ENCODE measurements at places on chromosomes 6 and 20.

DNA sequence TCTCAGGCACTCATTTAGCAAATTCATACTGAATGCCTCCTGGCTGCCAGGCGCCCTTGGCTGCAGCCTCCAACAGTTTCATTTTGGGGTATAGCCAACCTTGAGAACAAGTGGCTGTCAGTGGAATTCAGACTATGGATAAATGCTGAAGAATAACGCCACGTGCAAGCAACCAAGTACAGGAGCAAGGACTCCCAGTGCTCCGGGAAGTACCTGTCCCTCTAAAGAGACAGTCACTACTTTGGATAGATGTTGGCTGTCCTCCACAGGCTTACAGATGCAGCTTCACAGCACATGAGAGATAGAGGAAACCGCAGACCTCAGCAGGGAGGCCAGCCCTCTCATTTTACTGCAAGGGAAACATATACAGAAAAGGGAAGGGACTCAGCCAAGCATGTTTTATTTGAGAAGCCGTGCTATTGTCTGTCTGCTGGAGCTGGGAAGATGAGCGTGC lies 658.2 kb downstream of the PTPRT start:
- no peak for DNase-seq

- DNase-seq: no peak
Measured at GRCh38 chr20:6582449-6582848, 185.0 kb upstream of the BMP2 start.

- DNase-seq: no peak
Measured at GRCh38 chr6:102986086-102986485, 1592.6 kb downstream of the GRIK2 start.

DNA sequence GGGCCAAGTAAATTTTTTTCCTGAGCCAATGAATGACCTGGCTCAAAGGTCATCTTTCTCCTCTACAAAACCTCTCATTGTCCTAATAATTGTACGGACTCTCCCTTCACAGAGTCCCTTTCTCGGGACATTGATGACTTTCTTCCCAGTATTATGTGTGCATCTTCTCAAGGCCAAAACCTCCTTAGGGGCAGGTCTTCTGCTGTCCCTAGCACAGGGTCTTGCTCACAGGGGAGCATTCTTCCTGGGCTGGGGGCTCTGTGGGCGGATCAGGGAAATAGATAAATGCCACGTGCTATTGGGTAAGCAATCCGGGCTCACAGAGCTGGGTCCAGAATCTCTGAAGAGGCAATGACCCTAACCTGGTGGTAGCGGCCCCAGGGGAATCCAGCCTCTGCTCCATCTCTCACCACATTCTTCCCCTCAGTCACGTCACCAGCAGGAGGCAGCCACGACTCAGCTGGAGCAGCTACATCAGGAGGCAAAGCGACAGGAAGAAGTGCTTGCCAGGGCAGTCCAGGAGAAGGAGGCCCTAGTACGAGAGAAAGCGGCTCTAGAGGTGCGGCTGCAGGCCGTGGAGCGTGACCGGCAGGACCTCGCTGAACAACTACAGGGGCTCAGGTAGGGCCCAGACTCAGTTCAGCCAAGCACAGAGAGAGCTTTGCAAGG lies 23.5 kb downstream of the CEP250 start:
- DNase-seq: no peak

DNA sequence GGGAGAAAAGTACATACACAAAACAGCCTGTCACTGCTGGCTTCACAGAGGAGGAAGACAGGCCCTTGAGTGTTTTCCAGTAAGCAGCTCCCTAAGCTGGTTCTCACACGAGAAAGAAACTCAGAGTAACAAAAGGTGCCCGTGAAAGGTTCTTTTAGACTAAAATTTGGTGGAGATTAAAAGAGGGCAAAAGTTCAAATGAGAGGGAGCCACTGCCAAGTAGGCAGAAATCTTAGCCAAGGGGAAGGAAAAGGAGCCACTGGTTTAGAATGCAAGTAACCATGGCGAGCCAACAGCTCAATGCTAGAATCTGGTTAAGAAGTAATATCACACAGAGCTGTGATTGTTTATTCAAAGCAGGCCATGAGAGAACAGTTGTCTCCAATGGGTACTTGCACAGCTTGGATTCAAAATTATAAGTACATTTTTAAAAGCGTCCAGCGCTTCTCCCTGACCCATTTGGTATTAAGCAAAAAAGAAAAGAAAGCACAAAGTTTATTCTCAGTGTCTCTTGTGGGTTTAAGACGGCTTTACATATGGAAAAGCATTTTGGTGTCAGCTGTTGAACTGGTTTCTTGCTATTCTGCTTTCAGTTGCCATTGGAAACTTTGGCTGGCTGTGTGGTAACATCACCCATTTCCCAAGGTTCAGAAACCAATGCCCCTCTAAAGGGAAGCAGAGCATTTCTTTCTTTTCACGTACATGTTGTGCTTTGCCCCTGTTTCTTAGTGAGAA lies 648.5 kb downstream of the RNF144B start:
- DNase-seq: no peak

- no peak for DNase-seq
Measured at GRCh38 chr20:37956107-37956585, 53.2 kb downstream of the VSTM2L start.

DNA sequence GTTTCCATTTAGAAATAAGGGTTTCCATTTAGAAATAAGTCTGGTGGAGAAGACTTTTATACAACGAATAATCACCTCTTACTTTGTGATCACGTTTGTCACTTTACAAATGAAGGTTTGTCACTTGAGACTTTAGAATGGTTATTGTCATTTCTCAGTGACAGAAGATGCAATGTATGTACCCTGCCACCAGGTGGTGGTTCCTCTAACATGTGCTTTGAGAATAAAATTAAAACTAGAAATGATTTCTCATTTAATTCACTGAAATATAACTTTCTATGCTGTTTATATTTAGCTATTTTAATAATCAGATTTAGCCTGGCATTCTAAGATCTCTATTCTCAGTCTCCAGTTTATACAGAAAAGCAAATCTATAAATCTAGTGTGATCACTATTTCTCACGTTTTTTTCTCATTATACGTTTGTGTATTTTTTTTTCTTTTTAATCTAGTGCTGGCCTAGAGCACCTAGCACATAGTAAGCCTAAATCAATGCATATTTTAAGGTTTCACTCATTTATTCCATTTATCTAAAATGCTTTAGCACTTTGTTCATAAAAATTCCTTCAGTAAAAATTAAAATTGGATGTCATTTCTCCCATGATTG lies 57.4 kb upstream of the TFAP2D start:
- DNase-seq: no peak

- DNase-seq: no peak
Measured at GRCh38 chr6:105482921-105483320, 80.0 kb upstream of the PREP start.

DNA sequence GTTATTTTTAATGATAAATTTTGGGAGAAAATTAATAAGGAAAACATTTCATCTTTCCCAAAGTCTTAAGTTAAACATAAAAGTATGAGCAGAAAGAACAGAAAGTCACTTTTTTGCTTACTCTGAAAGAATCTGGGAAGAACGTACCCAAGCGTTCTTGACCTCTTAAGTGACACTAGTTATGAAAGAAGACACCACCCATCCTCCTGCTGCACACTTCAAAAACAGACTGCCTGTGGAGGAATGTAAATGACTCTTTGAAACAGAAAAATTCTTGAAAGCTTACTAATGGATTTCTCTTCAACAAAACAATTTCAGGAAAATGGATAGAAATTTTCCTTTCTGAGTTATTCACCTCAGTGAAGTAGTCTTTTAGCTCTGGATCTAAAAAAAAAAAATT lies 227.7 kb downstream of the MEI4 start:
- no peak for DNase-seq

DNA sequence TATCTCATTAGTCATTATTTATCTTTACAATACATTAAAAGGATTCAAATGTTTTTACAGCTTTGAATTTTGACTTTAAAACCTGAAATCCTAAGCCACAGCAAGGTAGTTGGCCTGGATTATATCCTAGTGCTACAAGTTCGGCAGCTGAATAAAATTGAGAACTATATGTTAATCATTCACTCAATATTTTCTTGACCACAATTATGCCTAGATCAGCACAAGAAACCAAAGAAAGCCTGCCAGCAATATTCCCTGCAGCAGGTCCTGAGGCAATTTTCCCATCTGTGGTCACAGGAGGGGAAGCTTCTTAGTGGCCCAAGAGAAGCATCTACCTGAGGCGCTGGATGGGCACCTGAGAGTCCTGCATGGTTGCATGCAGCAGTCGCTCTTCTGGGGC lies 183.5 kb downstream of the GMDS start:
- no peak for DNase-seq

DNA sequence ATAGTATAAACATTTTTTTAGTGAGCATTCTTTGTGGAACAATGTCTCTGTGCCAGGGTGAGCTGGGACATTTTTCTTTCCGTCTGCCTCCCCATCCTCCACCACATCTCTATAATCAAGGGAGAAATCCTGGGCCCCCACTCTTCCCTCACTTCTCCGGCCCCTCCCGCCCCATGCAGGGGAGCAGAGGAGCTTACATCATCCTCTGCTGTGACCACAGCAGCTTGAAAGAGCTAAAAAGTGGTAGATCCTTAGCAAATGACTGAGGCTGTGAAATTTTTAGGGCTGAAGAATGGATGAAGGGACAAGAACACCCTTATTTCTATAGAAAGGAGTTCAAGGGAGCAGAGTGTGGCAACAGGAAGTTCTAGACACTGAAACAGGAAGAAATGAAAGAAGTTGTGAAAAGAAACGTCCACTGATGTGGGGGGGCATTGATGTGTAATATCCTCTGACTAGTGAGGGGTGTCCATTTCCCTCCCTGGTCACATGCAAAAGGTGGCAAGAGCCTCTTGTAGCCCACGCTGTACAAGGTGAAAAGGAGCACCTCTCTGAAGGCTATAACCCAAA lies 380.3 kb upstream of the JARID2 start:
- no peak for DNase-seq

DNA sequence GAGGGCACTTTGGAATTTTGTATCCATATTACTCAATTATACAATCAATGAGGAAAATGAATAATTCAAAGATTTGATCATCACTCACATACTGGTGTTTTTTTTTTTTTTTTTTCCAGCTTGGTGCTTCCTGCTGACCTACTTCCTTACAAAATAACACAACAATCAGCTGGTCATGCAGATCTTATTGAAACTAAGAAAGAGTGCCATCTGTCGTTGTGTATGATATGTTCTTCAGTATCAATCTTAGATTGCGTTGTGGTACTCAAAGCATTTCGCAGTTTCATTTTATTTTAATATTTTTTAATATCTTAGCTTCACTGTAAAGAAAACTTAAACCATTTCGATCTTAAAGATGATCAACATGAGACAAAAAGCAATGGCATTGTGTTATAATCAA lies 155.6 kb downstream of the OGFRL1 start:
- no peak for DNase-seq

DNA sequence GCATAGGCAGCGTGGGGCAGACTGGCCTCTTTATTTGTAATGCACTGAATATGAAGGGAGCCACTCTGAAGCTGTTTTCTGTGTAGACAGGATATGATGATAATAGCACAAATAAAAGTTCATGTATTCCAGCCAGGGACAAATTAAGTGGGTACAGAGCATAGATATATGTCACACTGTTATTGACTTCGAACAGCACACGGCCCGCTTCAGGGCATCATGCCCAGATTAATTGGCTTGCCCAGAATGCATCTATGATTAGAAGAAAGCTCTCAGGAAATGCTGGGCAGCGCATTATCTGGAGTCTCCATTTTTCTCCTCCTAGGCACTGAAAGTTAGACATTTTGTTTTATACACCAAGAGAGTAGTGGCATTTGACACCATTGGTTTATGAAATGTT lies 26.3 kb upstream of the SASH1 start:
- DNase-seq: no peak

DNA sequence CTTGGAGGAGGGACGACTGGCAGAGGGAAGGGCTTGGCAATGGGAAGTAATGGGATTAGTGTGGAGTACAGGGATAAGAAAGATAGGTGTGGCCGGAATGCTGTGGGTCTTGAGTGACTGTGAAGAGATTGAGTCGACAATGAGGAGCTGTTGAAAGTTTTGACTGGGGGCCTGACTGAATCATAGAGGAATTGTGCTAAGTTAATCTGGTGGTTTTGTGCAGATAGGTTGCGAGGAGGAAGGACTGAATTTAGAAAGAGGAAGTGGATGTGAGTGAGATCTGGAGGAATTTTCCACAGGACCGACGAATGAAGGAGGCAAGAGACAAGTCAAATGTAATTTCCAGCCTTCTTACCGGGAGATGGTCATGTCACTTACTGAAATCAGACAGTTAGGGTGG lies 143.9 kb upstream of the RALGAPA2 start:
- DNase-seq: no peak

GRCh38 chr6:95802978-95803377 lies 212.8 kb upstream of the FUT9 start:
- no peak for DNase-seq

DNA sequence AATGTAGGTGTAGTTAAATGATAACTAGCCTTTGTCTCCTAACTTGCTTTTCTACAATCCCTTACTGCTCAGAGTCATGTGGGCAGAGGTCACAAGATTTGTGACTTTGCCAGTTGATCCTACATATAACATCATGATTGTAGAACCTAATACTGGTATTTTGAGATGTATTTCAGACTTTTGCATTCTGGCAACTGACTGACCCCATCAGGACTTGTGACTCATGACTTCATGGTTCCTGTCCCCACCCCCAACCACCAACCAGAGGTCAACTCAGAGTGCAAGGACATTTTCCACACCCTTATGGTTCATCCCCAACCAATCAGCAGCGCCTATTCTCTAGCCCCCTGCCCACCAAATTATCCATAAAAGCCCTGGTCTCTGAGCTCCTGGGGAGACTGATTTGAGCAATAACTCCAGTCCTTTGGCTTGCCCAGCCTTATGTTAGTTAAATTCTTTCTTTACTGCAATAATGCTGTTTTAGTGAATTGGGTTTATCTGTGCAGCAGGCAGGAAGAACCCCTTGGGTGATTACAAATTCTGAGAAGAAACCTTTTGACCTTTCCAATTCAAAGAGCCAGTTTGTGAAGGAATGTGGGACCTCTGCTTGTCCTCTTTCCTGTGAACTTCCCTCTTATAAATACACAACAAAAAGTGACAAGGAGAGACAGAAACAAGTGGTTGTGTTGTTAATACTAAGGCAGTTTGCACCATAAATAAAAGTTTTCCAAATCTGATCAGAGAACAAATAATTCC lies 588.7 kb downstream of the UTRN start:
- no peak for DNase-seq

DNA sequence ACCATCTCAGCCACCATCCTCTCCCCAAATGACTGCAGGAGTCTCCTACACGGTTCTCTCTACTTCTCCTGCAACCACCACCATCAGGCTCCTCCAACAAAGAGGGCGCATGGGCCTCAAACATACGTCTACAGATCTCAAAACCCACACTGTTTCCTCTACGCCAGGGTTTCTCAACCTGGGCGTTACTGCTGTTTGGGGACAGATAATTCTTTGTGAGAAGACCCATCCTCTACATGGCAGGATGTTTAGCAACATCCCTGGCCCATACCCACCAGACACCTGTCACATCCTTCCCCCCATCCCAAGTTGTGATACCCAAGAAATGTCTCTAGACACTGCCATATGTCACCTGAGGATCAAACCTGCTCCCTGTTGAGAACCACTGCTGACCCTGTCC lies 45.0 kb downstream of the ELMO2 start:
- peak; percentile 24 for DNase-seq

- no peak for DNase-seq
Measured at GRCh38 chr6:7726416-7727085, 652 bp downstream of the BMP6 start.

Data from CD4-positive, alpha-beta T cell treated with Interleukin-6 at 100 ng/mL for 8 hours (primary cell).